Kidney epithelial cell (primary cell): ENCODE measurements at places on chromosomes 2 and 18. TPM values are rescaled to one million over a fixed set of nuclear protein-coding genes. Genes with fewer than 3 reads are reported as not detected.

The C2orf80 gene
- total RNA-seq, result not detected in 2 replicates

The VWC2L gene
- not detected in 2 replicates for total RNA-seq

The DNAH6 gene
- total RNA-seq, result 0.27 and 0.63 TPM in 2 replicates

The KHK gene
- total RNA-seq, result 3.1 and 3.8 TPM in 2 replicates

The ASPRV1 gene
- total RNA-seq, result 0.07 and 0.08 TPM in 2 replicates

The IRS1 gene
- total RNA-seq, result 12.6 and 16.1 TPM in 2 replicates

The POTEI gene
- total RNA-seq, result not detected in 2 replicates

The MPV17 gene
- total RNA-seq, result 90.7 and 105 TPM in 2 replicates

The ELOA2 gene
- total RNA-seq, result not detected in 2 replicates

The MDH1B gene
- total RNA-seq, result 1.8 and 2.7 TPM in 2 replicates

The LOXHD1 gene
- total RNA-seq, result 0.08 and 0.14 TPM in 2 replicates

The QPCT gene
- 35.4 and 43.2 TPM in 2 replicates for total RNA-seq

The ITM2C gene
- 144 and 148 TPM in 2 replicates for total RNA-seq

The ACMSD gene
- not detected in 2 replicates for total RNA-seq

The POLR1A gene
- 33.7 and 36.8 TPM in 2 replicates for total RNA-seq

The FBXO36 gene
- 3.5 and 4.2 TPM in 2 replicates for total RNA-seq

The SPDYA gene
- total RNA-seq, result 0.34 TPM in 1 of 2 replicates, not detected in the other

The PIEZO2 gene
- 1.1 and 1.8 TPM in 2 replicates for total RNA-seq

The FAM161A gene
- 3.0 and 6.0 TPM in 2 replicates for total RNA-seq

The NDC80 gene
- total RNA-seq, result 4.4 and 5.2 TPM in 2 replicates

The SERPINB2 gene
- 3.3 and 4.1 TPM in 2 replicates for total RNA-seq

The C2orf76 gene
- 6.4 and 9.6 TPM in 2 replicates for total RNA-seq

The RNF152 gene
- 4.7 and 10.2 TPM in 2 replicates for total RNA-seq

The ZSWIM2 gene
- not detected in 2 replicates for total RNA-seq

The SCN9A gene
- total RNA-seq, result 7.2 and 8.1 TPM in 2 replicates

The CD8B gene
- 2.0 and 3.8 TPM in 2 replicates for total RNA-seq

The SLC14A1 gene
- 0.08 TPM in 1 of 2 replicates, not detected in the other for total RNA-seq

The IL1R2 gene
- 0.50 TPM in 1 of 2 replicates, not detected in the other for total RNA-seq

The DES gene
- total RNA-seq, result 0.55 and 0.79 TPM in 2 replicates

The FAM237A gene
- not detected in 2 replicates for total RNA-seq

The MALL gene
- total RNA-seq, result 6.1 and 7.5 TPM in 2 replicates

The ANKRD53 gene
- 0.54 and 0.75 TPM in 2 replicates for total RNA-seq

The ITPRIPL1 gene
- 5.1 and 5.5 TPM in 2 replicates for total RNA-seq

The CNRIP1 gene
- 7.9 and 8.8 TPM in 2 replicates for total RNA-seq

The STEAP3 gene
- total RNA-seq, result 38.8 and 45.7 TPM in 2 replicates

The CD207 gene
- not detected in 2 replicates for total RNA-seq

The NRP2 gene
- 78.6 and 90.2 TPM in 2 replicates for total RNA-seq

The SH3BP4 gene
- total RNA-seq, result 115 and 119 TPM in 2 replicates

The VAMP5 gene
- total RNA-seq, result 16.5 and 28.5 TPM in 2 replicates

The NDUFB3 gene
- total RNA-seq, result 37.7 and 59.0 TPM in 2 replicates

The TRIM43B gene
- total RNA-seq, result 0.63 TPM in 1 of 2 replicates, not detected in the other

The TLX2 gene
- 0.27 TPM in 1 of 2 replicates, not detected in the other for total RNA-seq

The KLHL41 gene
- 0.29 TPM in 1 of 2 replicates, not detected in the other for total RNA-seq

The CFAP65 gene
- 0.07 TPM in 1 of 2 replicates, not detected in the other for total RNA-seq

The MAP4K3 gene
- 24.5 and 25.7 TPM in 2 replicates for total RNA-seq

The PXDN gene
- 287 and 314 TPM in 2 replicates for total RNA-seq

The SLC5A7 gene
- not detected in 2 replicates for total RNA-seq

The EGR4 gene
- total RNA-seq, result not detected in 2 replicates

The C1GALT1C1L gene
- total RNA-seq, result 1.1 and 1.2 TPM in 2 replicates

The PLCL1 gene
- 0.08 and 0.14 TPM in 2 replicates for total RNA-seq

The SLC9A2 gene
- 3.4 and 4.9 TPM in 2 replicates for total RNA-seq

The TDRD15 gene
- not detected in 2 replicates for total RNA-seq
